T1000 (cell line): ENCODE measurements at places on chromosomes 12 and 14.

DNA sequence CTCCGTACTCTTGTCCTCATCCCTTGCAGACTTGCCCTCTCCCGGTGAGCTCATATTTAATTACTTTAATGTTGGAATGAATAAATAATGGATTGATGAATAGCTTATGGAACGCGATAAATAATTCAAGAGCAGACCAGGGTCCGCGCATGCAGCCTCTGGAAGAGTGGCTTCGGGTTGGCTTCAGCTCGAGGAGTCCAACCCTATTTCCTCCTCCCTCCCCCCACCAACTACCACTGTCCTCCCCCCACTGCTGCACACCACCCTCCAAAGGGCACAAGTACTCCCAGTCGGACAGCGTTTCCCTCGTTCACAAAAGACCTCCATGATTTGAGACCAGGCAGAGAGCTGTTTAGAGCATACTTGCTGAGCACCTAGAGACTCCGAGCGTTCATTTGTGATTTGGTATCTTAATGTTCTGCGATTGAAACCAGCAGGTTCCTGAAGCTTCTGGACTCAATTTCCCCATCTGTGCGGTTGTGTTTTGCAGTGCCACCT lies 647 bp upstream of the SIX1 start:
- no peak for DNase-seq

- DNase-seq = no peak
Measured at GRCh38 chr12:52355176-52355575, 12.1 kb downstream of the KRT85 start.

- DNase-seq = no peak
Measured at GRCh38 chr12:20187456-20187855, 180.9 kb upstream of the PDE3A start.

GRCh38 chr12:51382173-51382572 lies 9.0 kb downstream of the GALNT6 start:
- no peak for DNase-seq

GRCh38 chr14:105700622-105701288 lies 174.4 kb downstream of the TMEM121 start:
- DNase-seq = no peak

DNA sequence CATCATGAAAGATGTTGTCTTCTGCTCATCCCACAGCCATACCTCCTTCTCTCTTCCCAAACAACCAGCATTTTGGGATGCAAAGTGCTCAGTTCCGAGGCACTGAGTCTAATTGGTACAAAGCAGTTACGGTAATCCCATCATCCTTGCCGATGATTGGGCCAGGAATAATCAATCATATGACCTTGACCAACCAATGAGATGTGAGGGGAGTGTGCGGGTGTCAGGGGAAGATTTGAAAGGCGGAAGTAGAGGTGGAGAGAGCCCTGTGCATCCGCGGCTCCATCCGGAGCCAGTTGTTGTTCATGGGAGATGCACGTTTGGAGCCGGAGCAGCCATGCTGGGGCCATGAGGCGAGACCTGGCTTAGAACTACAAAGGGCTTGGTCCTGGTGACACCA lies 67.3 kb downstream of the SYNE3 start:
- DNase-seq = no peak

GRCh38 chr14:104957146-104958113 lies 20.7 kb downstream of the AHNAK2 start:
- no peak for DNase-seq

- DNase-seq = no peak
Measured at GRCh38 chr12:114343585-114344302, 62.2 kb downstream of the TBX5 start.

GRCh38 chr12:6822426-6823135 lies 960 bp downstream of the GPR162 start:
- DNase-seq = no peak

- DNase-seq = no peak
Measured at GRCh38 chr12:219891-220352, 6.0 kb upstream of the SLC6A12 start.
